Activated CD8-positive, alpha-beta memory T cell treated with anti-CD3 and anti-CD28 coated beads, Interleukin-2, amount 10 ng/mL, durations not matched to agents 7 days and 5 days (primary cell): ENCODE measurements at places on chromosomes 3 and 15.

- DNase-seq, result no peak
These were observed 71.0 kb upstream of the ANKRD34C start for GRCh38 chr15:79211481-79211880.

- no peak for DNase-seq
These were observed 26.1 kb downstream of the ABTB1 start for GRCh38 chr3:127698691-127699415.

- DNase-seq, result no peak
These were observed 83.6 kb downstream of the CCR1 start for GRCh38 chr3:46124216-46125177.

- no peak for DNase-seq
These were observed 22.0 kb upstream of the SPTSSB start for GRCh38 chr3:161393310-161393709.

GRCh38 chr3:184700759-184701158 lies 11.1 kb downstream of the MAGEF1 start:
- DNase-seq, result no peak

DNA sequence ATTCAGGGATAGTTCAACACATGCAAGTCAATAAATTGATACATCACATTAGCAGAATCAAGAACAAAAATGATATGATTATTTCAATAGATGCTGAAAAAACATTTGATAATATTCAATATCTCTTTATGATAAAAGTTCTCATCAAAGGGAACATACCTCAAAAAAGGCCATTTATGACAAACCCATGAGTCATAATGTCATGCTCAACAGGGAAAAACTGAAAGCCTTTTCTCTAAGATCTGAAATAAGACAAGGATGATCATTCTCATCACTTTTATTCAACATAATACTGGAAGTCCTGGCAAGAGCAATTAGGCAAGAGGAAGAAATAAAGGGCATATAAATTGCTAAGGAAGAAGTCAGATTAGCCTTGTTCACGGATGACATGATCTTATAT lies 54.1 kb upstream of the TMEM158 start:
- no peak for DNase-seq

- no peak for DNase-seq
These were observed 93.7 kb downstream of the CACNA1D start for GRCh38 chr3:53588122-53588521.

- no peak for DNase-seq
These were observed 149.9 kb upstream of the RASGRP1 start for GRCh38 chr15:38714309-38715072.

DNA sequence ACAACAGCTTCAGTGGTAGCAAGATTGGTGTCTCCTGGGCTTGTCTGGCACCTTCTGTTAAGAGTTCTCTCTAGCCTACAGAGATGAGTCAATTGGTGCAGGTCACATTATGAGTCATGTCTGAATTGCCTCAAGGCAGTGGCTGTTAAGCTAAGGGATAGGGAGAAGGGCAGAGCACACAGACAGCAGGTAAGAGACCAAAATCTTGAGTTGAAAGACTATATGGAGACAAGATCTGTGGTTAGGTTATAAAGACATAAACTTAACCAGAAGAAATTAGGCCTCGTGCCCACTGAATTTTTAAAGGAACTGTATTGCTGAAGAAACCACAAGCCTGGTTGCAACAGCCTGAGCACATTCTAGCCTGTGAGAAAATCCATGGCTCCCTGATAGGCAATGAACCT lies 19.2 kb upstream of the KPNA1 start:
- DNase-seq, result peak; percentile 82

DNA sequence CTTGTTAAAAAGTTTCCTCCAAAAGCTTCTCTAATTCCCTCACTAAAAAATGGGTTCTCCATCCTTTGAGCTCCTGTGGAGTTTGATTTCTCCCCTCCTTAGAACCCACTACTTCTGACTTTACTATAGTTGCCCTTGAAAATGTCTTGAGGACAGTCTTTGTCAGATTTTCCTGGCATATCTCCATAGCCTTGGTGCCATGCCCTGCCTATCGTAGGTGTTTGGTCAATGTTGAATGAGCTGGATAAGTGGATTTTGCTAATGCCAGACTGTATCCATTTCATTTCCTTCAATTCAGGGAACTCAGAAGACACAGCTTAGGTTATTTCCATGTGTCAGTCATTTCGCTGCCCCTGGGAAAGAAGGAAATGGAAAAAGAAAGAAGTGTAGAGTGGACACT lies 40.6 kb downstream of the TMEM266 start:
- no peak for DNase-seq

GRCh38 chr15:44782516-44782915 lies 46.2 kb downstream of the TRIM69 start:
- DNase-seq, result no peak

- no peak for DNase-seq
These were observed 127.1 kb upstream of the SMAD3 start for GRCh38 chr15:66938114-66938830.

DNA sequence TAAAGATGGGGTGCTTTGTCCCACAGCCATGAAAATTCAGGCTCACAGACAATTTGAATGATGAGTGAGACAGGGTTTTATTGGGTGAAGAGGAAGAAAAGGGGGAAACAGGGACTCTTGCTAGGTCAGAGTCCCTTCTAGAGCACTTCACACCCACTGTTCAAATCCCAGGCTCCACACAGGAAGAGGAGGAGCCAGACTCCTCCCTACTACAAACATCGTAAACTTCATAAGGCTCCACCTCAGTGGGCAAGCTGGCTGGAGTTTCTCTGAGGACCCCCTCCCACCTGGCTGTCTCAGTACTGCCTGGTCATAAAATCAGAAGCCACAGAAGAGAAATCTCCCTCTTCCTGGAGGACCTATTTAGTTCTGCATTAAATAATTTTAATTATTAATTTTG lies 80.3 kb upstream of the KCNMB2 start:
- DNase-seq, result no peak

DNA sequence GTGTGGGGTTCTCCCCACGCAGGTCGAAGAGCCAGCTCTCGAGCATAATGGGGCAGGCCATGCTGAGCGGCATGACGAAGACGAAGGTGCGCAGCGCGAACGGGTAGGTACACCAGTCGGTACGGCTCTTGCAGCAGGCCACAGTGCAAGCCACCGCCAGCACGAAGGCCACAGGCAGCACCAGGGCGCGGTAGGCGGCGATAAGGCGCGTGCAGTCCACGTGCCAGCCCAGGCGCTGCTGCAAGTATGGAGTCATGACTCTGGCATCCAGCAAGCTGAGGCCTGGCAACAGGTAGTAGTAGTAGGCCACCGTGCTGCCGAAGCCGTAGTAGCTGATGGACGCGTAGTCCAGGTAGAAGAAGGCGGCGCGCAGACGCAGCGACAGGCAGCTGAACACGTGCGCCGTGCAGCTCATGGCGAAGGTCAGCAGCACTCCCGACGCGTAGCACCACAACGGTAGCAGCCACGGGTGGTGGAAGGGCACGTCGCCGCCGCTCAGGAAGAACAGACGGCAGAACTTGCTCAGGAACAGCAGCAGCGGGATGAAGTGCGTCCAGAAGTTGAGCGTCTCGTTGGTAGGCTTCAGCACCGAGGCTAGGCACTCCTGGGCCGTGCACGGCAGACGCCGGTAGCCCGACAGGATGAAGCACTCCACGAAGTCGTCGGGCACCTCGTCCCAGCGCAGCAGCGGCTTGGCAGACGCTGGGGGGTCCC lies 797 bp downstream of the PAQR9 start:
- DNase-seq, result no peak

- no peak for DNase-seq
These were observed 26.1 kb downstream of the PPP2R3A start for GRCh38 chr3:135991621-135992020.

- DNase-seq, result no peak
These were observed 3.7 kb upstream of the TMED3 start for GRCh38 chr15:79307251-79307650.

DNA sequence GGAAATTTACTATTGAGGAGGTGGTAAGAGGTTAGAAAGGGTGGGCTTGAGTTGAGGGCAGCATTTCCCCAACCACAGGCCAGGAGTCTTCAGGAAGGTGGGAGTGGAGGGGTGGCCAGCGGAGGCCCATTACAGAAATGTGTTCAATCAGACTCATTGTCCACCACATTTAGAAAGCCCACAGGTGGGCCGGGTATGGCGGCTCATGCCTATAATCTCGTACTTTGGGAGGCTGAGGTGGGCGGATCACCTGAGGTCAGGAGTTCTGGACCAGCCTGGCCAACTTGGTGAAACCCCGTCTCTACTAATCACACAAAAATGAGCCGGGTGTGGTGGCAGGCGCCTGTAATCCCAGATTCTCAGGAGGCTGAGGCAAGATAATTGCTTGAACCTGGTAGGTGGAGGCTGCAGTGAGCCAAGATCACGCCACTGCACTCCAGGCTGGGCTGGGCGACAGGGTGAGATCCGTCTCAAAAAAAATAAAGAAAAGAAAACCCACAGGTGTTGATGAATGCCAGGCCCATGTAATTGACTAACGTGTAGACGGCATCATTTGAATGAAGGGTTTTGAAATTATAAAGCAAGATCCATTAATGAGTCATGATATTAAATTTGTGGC lies 12.2 kb upstream of the SYNM start:
- DNase-seq, result no peak

DNA sequence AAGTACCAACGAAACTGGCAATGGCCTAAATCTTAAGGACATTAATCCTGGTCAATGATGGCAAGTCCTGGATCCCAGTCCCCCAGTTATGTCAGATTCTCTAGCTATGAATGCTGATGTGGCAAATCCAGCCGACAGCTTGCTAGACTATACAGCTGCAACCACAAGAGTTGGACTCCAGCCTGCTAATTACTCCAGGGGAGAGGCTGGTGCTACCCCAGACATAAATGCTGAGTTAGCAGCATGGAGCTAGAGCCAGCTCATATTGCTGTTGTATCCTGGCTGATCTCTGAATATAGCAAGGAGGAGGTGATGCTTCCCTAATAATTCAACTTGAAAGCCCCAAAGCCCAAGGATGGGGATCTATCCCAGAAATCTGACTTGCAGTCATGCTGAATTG lies 207.1 kb downstream of the LRRN1 start:
- DNase-seq, result no peak

DNA sequence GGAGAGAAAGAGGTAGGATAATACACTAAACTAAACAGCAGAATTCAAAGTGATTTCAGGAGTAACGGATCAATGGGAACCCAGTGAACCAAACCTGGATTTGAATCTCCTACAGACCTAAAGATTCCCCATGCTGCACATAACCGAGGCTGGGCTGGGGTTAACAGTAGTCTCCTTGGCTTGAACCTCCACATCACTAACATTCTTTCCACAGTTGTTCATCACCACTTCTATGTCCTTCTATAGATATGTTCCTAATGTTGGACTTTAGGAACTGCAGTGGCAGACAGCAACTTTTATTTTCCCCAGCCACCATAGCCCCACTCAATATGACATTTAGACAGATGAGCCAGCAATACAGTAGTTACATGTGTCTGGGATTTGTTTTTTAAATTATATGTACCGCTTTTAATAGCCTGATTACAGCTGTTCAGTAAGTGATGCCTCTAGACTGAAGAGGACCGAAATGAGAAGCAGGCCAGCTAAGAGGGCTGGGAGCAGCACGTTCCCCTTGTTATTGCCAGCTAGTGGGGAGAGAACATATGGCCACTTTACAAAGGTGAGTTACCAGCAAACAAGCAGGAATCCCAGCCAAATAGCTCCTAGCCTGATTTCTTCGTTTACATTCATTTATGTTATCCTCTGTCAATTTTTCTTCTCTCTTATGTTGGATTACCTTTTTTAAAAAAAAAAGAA lies 472.6 kb upstream of the CDIN1 start:
- DNase-seq, result no peak

GRCh38 chr15:78037779-78038305 lies 39.7 kb downstream of the TBC1D2B start:
- DNase-seq, result no peak

GRCh38 chr3:55434789-55435188 lies 52.3 kb downstream of the WNT5A start:
- DNase-seq, result no peak

GRCh38 chr3:33317963-33318709 lies 40.9 kb downstream of the FBXL2 start:
- no peak for DNase-seq

DNA sequence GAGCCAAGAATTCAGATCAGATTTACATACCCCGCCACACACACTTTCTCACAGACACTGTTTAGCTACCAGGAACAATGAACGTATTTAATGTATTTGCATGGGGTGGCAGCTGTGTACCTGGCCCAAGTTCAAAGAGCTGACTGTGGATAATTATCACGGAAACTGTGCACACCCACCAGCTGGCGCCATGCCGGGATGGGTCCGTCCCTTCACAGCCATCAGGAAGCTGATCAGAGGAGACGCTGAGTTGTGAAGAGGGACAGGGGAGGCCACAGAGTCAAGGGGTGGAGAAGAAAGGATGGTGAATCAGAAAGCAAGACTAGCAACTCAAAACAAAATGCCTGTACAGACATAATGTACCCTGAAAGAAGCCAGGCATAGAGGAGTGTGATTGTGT lies 13.1 kb upstream of the PLA2G4D start:
- DNase-seq, result no peak

DNA sequence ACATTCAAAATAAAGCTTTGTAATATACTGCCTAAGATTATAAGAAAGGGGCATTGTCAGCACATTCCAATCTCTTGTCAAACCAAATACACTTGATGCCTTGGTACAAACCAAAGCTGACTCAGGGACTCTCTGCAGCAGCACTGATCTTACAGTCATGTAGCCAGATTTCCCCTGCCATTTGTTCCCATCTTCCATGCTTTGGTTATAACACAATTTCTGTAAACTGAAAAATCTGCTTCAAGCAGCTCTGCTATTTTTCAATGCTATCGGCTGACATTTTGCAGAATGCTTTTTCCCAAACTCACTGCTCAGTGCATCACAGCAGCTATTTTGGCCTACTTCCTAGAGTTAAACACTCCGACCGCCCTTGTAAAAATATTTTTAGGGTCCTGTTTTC lies 18.2 kb downstream of the PLOD2 start:
- DNase-seq, result no peak

- DNase-seq, result no peak
These were observed 402.2 kb downstream of the EPHB1 start for GRCh38 chr3:135197246-135197645.

DNA sequence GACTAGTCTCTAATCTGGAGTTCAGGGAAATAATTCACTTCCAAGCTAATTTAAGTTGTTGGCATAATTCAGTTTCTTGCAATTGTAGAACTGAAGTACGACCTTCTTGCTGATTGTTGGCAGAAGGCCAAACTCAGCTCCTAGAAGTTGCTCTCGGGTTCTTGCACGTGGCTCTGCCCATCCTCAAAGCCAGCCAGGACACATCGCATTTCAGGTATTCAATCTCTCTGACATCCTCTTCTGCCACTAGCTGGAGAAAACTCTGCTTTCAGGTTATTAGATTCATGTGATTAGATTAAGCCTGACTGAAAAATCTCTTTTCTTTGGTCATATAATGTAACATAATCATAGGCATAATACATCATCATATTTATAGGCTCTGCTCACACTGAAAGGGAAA lies 362.0 kb downstream of the ZPLD1 start:
- no peak for DNase-seq

DNA sequence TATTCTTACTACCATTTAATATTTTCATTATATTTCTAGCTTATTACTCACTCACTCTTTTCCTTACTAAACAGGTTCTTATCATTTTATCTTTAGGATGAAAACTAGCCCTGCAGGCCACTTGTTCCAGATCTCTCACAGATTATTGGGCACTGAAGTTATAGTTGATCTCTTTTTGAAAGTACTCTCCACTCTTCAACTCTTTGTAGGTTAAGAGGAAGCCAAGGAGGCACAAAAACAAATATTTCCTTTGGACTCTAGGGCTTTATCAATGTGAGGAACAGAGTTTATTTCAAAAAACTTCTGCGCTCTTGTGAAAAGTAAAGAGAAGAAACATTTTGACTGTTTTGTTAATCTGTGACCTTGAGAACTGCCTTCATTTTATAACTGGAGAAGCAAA lies 96.0 kb upstream of the NPHP3 start:
- DNase-seq, result no peak

- no peak for DNase-seq
These were observed 15.4 kb upstream of the CFAP20DC start for GRCh38 chr3:59065240-59065639.
